ENCODE measurements at places on chromosomes 3 and 15.

GRCh38 chr3:10981961-10982360 lies 10.6 kb upstream of the SLC6A1 start:
- DNase-seq = no peak

DNA sequence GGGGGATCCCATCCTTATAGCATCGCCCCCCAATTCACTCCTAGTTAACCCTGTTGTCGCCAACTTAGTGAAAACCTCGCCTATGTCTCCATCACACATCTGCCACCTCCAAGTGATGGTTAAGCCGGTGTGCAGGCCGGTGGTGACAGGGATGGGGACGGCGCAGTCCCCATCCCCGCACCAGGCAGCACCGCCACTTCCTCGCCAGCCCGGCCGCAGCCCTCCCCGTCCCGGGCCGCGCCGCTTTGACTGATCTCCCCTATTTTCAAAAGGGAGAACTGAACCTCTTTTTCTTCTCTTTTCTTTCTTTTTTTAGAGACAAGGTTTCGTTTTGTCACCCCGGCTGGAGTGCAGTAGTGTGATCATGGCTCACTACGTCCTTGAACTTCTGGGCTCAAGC lies 11.3 kb upstream of the MOBP start:
- no peak for DNase-seq

DNA sequence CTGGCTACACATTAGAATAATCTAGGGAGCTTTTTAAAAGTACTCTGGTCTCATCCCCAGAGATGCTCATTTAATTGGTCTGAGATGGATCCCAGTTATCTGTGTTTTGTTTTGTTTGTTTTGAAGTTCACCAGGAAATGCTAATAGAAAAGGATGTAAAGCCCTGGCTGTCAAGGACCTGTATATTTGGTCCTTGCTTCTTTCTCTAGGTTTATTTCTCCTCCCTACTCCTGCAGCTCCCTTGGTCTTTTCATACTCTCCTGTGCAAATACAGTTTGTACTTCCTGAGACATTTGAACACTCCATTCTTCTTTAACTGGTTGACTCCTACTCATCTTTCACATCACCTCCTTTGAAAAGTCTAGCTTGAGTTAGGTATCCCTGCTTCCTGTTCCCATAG lies 3.3 kb downstream of the PIK3CA start:
- DNase-seq = no peak

DNA sequence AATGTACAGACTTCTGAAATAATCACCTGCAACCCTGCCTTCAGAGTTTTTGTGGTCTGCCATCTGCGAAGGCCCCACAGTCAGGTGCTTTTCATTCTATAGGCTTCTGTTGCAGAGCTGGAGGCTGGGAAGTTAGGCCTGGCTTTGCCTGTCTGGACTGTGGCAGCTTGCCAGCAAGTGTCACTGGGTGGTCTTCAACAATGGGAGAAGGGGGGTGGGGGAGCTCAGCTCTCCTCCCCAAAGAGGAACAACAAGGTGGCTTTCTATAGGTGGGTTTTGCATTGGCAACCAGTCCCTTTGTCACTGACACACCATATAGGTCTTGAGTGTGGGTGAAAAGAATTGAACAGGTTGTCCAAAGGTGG lies 7.3 kb downstream of the BOC start:
- DNase-seq = no peak

GRCh38 chr3:111200027-111200426 lies 128.4 kb downstream of the NECTIN3 start:
- DNase-seq = no peak

GRCh38 chr15:28889346-28889745 lies 3.6 kb downstream of the APBA2 start:
- no peak for DNase-seq

DNA sequence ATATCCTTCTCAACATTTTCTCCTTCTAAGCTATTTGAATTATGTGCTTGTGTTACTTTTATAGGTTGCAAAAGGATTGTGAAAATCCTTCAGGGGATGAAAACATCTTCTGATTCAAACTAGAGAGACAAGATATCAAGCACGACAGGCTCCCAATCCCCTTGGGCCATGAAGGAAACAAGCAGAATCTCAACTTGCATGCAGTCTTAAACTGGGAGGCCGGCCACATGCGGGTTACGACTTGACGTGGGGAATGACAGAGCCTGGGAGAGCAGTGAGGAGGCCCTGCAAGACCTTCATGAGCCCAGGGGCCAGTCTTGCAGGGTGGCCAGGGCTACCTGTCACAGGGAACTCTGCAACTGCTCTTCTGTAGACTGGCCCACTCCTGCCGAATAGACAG lies 94.4 kb downstream of the SCN11A start:
- no peak for DNase-seq

- no peak for DNase-seq
Observed at GRCh38 chr3:48082580-48083184, 66.5 kb upstream of the MAP4 start.

- no peak for DNase-seq
Observed at GRCh38 chr15:79635897-79636561, 203.9 kb downstream of the MINAR1 start.

- DNase-seq = no peak
Observed at GRCh38 chr3:132544130-132544529, 52.9 kb upstream of the ACKR4 start.

GRCh38 chr15:85707519-85708338 lies 87.0 kb downstream of the KLHL25 start:
- DNase-seq = no peak

DNA sequence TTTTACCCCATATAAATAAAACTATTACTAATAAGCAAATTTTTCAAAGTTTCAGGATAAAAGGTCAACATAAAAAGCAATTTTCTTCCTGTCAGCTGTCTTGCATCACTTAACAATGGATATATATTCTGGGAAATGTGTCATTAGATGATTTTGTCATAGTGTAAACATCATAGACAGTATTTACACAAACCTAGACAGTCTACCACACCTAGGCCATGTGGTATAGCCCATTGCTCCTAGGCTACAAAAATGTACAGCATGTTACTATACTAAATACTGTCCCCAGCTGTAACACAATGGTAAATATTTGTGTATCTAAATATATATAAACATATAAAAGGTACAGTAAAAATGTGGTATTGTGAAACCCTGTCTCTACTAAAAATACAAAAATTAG lies 156.7 kb downstream of the ANO10 start:
- no peak for DNase-seq

- peak; percentile 86 for DNase-seq
Observed at GRCh38 chr3:128619146-128619890, 31.3 kb downstream of the RPN1 start.

GRCh38 chr3:101166150-101166549 lies 154.2 kb downstream of the IMPG2 start:
- DNase-seq = no peak

GRCh38 chr3:152056481-152056880 lies 183.0 kb downstream of the SUCNR1 start:
- no peak for DNase-seq

GRCh38 chr3:56775838-56776555 lies 25.8 kb downstream of the ARHGEF3 start:
- DNase-seq = no peak

GRCh38 chr3:122306622-122306953 lies 18.5 kb upstream of the CSTA start:
- no peak for DNase-seq

DNA sequence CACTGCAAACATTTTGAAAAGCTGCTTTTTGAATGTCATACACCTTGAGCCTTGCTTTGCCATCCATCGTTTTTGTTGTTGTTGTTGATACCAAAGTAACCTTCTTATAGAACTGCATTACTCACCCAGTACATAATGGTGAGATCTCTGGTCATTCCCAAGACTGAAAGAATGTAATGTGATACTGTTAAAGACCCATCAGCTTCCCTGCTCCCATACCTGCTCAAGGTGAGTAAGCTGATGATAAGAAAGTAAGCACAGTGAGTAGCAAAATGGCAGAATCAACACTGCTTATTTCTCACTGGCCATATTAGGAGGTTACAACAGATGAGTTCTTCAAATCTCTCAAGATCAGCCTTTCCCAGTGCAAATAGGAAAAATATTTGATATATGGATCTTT lies 89.8 kb downstream of the CADPS start:
- DNase-seq = no peak

- DNase-seq = no peak
Observed at GRCh38 chr3:23152989-23153388, 50.1 kb upstream of the UBE2E2 start.

DNA sequence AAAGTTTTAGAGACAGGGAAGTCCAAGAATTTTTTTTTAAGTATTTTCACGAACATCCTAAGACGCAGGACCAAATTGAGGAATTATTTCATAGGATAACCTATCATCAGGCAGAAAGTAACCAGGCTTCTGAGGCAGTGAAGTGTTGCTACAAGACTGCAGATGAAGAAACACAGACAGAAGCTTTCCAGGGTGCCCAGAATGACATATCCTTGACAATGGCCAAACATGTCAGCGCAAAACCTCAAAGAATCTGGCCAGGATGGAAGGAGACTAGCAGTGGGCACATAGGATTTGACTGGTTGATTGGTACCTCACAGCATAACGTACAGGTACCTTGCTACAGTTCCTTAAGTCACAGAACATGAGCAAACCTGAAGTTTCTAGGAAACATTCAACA lies 7.5 kb downstream of the ADAMTS9 start:
- DNase-seq = no peak

- no peak for DNase-seq
Observed at GRCh38 chr15:57820119-57820518, 113.6 kb downstream of the POLR2M start.

DNA sequence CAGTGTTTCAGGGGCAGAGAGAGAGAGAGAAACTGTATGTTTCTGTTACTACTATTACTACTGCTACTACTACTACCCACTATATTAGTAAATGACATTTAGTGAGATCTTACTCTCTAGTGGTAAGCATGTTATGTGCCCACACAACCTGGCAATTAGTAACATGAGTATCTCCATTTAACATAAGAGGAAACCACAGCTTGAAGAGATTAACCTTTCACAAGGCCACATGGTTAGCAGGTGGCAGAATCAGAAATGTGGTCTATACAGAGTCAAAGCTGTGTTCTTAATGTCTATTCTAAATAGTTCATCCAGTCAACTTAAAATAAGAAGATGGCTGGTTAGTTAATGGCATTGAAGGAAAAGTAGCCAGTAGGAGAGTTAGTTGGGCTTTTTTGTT lies 961.6 kb downstream of the MCTP2 start:
- no peak for DNase-seq

DNA sequence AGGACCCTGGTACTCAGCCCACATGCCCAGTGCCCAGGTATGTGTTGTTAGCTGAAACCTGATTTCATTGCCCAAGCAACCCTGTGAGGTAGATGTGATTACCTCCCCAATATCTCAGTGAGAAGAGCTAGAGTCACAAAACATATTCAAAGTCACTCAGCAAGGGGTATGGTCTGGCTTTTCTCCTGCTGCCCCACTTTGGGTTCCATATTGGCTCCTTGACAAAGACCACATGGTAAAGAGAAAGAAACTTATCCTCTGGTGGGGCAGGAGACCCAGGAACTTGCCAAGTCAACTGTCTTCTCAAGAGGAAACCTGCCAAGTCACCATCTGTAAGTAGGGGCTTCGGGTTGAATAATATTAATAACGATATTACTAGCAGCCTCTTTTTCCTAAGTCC lies 148.3 kb upstream of the LMCD1 start:
- no peak for DNase-seq

- no peak for DNase-seq
Observed at GRCh38 chr3:127273206-127273605, 14.6 kb downstream of the PRR20G start.

DNA sequence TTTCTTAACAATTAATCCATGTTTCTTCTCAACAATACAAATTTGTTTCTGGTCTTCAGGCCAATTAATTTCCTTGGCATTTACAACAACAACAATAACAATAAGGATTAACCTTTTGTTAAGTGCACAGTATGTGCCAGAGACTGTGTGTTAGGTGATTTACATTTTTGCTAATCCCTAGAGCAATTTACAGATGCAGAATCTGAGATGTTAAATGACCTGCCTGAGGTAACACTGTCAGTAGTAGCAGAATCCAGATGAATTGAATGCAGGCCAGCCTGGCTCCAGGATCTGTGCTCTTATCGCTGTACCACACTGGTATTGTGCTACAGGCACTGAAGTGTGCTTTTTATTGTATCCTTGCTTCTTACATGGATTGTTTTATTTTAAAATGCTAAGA lies 122.2 kb downstream of the MEIS2 start:
- no peak for DNase-seq

DNA sequence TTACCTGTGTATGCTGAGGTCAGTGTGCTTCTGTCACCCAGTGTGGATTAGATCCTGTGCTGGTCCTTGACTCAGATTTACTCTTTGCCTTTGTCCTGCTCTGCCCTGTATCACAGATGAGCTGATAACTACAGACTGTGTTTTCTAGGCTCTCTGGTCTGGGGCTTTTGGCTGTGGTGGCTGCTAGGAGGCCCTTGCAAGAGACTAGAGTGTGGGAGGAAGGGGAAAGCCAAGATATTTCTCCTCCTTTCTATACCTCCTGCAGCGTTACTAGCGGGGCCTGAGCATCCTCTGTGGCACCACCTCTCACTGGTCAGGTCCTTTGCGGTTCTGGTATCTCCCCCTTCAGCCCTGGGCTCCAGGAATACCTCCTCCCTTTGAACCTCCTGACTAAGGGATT lies 282.3 kb upstream of the TBC1D5 start:
- DNase-seq = no peak

GRCh38 chr15:31155151-31155550 lies 53.6 kb upstream of the TRPM1 start:
- DNase-seq = no peak

DNA sequence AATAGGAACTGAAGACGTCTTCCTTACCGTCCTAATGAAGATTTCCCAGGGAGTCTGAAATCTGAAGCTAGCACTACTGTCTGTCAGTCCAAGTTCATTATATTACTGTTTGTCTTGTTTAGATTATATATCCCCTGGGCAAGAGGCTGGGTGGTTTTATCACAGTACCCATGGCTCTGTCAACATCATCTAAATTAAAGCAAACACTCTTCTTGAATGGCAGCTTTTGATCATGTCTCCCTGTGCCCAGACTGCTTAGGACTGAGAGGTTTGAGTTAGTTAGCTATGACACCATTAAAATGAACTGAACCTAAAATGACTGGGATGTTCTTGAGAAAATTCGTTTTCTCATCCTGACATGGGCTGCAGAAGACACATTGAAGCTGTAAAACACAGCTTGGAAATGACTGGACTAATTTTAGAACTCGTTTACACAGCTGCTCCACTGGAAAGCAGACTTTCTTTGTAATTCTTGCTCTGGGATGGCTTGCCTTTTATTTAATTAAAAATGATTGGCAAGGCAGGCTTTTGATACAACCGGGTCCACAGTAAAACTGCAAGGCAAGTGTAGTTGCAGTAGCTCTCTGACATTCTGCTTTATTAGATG lies 243.5 kb downstream of the MFSD1 start:
- DNase-seq = no peak

GRCh38 chr3:130969621-130970020 lies 57.0 kb downstream of the ASTE1 start:
- no peak for DNase-seq

DNA sequence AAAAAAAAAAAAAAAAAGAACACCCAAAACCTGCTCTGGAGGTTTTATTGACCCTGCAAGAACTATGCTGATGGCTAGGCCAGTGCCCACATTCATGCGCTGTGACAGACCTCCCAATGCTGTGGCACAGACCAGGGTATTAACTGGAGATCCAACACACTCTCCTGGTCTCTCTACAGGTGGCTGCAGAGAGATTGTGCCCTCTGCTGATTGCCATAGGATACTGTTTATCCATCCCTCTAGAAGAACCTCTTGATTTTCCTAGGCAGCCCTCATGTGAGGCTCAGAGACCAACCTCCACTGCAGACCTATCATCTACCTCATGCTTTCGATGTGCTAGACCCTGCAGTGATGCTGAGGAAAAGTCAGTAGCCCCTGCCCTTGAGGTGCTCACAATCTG lies 125.5 kb upstream of the TRIM42 start:
- no peak for DNase-seq

GRCh38 chr15:60795471-60795870 lies 316.5 kb upstream of the ICE2 start:
- no peak for DNase-seq

All from SIG-M5 (cell line).